ENCODE measurements at places on chromosomes 7 and 10. TPM values are rescaled to one million over a fixed set of nuclear protein-coding genes. Genes with fewer than 3 reads are reported as not detected.

Gene HMX3
- total RNA-seq, result not detected

Gene SYT15
- total RNA-seq, result 3.1 TPM

Gene SDK1
- total RNA-seq, result 0.50 TPM

Gene GPR146
- 1.6 TPM for total RNA-seq

Gene CFAP70
- 0.13 TPM for total RNA-seq

Measured in A549 treated with dexamethasone at 1 μM for 4 hours (cell line).